Kidney tubule cell (primary cell): ENCODE measurements at places on chromosomes 13 and 19.
A peak's percentile ranks its signal among the peaks of the same experiment; 100 is the strongest.

GRCh38 chr13:23852351-23852750 lies 36.8 kb downstream of the MIPEP start:
- no peak for DNase-seq

GRCh38 chr13:33931397-33932311 lies 113.7 kb downstream of the RFC3 start:
- DNase-seq: peak; percentile 53

DNA sequence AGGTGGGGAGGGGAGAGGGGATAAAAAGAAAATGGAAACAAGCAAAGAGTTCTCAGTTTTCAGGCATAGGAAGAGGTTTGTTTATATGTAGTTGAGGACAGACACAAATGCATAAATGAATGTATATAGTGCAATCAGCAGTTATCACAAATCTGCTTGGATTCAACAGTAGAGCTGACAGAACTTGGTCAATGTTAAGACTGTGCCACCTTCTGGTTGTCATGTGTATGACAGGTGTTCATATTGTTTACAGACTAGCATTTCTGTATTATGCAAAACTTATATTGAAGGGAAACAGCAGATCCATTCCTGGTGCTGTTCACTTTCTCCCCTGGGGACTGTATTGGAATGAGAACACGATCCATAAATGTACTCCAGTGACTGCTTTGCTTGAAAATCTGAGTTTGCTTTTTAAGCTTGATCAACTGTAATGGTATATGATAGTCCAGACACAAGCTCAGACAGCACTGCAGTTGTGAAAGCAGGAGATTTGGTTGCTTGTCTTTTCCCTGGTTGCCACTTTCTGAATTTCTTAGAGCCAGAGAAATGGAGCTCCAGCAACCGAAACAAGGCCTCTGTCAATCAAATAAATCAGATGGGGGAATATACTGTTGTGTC lies 319.5 kb upstream of the OBI1 start:
- peak; percentile 60 for DNase-seq

DNA sequence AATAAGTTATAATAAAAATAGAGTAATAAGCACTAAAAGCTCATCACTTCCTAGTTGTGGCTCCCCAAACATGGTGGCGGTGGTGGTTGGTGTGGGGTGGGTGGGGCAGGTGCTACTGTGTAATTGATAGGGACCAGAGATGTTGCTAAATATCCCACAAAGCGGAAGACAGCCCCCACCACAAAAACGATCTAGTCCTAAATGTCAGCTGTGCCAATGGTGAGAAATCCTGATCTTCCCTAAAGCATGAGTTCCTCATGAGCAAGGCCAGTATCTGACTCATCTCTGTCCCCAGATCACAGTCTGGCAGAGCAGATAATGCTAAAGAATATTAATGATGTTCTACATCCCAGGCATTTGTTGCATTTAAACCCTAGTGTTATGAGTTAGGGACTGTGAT lies 1.9 kb upstream of the EDDM13 start:
- no peak for DNase-seq
